ENCODE measurements at places on chromosomes 6 and 20.

DNA sequence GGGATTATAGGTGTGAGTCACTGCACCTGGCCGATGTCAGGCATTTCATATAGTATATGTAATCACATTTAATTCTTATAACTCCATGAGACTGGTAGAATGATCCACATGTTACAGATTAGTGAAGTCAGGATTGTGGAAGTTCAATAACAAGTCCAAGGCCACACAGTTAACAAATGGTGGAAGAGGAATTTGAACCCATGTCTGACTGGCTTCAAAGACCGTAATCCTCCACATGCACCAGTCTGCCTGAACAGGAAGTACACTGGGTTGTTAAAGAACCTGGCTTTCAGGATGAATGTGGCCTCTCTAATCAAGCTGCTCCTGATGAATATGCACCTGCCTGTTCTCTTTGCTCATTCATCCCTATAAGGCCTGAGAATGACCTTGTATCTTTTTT, 122.0 kb upstream of the HDAC2 start:
- DNase-seq = no peak

- DNase-seq = no peak
Measured at GRCh38 chr20:25073544-25073943, 8.4 kb downstream of the VSX1 start.

- DNase-seq = no peak
Measured at GRCh38 chr6:108203189-108204112, 37.6 kb downstream of the NR2E1 start.

GRCh38 chr6:6686748-6687601, 98.5 kb downstream of the LY86 start:
- DNase-seq = peak; percentile 100

GRCh38 chr20:10077081-10077471, 42.3 kb downstream of the ANKEF1 start:
- DNase-seq = peak; percentile 45

GRCh38 chr6:119423996-119424395, 74.4 kb upstream of the MAN1A1 start:
- DNase-seq = no peak

Data from NCI-H69 (cell line).